MCF 10A (cell line): ENCODE measurements at places on chromosomes 7 and 10.

DNA sequence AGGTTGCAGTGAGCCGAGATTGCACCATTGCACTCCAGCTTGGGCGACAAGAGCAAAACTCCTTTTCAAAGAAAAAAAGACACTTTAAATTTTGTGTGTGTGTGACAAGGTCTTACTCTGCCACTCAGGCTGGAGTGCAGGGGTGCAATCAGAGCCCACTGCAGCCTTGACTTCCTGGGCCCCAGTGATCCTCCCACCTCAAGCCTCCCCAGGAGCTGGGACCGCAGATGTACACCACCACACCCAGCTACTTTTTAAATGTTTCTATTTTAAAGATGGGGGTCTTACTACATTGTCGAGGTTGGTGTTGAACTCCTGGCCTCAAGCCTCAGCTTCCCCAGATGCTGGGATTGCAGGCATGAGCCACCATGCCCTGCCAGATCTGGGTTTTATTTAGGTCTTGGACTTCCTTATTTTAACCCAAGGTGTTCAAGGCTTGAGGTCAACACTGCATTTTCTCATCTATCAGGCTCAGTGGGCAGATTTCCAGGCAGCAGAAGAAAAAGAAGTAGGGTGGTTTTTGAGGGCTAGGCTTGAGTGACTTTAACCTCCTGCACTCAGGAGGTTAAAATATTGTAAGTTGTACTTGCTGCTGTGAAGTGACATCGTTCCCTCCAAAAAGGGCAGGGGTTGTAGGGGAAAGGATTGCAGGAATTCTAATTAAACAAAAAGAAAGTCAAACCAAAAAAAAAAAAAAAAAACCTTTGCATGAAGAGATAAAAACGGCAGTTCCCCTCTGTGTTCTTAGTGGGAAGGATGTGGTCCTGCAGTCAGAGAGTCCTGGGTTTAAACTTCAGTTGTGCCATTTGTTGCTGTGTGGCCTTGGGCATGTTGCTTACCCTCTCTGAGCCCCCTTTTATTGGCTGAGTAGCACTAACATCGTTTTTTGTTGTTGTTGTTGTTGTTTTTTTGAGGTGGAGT lies 71.5 kb downstream of the CARD11 start:
- DNase-seq, result no peak

GRCh38 chr7:5450549-5451327 lies 27.1 kb upstream of the TNRC18 start:
- DNase-seq, result peak; percentile 46

DNA sequence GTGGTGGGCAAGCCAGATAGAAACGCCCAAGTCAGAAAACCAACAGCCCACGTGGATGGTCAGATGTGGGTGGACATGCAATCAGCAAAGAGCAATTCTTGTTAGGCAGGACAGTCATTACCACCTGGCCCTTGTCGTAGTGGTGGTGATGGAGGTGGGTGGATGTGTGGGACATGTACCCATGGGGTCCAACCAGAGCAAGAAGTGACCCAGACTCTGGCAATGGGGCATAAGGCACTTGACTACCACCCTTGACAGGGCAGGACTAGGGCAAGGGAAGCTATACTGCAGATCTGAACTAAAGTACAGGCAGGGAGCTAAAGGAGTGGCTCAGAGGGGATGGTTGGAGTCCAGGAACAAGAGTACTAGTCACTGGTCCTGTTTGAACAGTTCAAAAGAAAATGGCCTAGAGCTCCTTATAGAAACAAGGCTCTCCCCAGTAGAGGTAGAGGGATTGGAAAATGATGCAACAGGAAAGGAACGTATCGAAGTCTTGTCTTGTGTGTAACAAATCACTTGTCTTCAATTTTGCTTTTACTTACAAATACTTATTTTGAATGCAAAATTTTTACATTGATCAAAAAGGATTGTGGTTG lies 17.6 kb downstream of the LMOD2 start:
- no peak for DNase-seq

GRCh38 chr7:151453326-151453791 lies 13.4 kb upstream of the CRYGN start:
- DNase-seq, result no peak

DNA sequence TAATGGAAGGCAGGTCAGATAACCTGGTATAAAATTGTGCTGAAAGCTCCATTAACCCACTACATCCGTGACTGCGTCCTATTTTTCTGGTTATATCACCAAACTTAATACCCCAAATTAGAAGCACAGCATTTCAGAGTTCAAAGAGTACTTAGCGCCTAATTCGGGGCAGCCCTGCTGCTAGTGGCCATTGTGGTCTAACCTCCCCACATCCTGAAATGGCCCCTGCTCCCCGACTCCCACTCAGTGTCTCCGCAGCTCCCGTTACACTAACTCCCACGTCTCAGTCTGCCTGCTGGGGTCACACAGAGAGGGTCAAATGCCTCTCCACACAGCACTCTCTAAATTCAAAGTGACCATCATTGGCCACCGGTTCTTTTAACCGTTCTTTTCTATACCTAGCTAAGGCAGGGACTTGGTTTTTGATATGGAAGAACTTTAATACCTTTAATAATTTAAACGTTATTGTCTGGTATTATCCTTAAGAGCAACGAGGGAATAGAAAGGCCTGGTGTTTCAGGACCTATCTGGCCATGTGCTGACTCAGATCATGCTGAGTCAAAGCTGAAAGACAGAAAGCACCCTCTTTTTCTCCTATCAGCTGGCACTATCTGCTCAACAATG lies 117.1 kb downstream of the KMT2E start:
- no peak for DNase-seq

DNA sequence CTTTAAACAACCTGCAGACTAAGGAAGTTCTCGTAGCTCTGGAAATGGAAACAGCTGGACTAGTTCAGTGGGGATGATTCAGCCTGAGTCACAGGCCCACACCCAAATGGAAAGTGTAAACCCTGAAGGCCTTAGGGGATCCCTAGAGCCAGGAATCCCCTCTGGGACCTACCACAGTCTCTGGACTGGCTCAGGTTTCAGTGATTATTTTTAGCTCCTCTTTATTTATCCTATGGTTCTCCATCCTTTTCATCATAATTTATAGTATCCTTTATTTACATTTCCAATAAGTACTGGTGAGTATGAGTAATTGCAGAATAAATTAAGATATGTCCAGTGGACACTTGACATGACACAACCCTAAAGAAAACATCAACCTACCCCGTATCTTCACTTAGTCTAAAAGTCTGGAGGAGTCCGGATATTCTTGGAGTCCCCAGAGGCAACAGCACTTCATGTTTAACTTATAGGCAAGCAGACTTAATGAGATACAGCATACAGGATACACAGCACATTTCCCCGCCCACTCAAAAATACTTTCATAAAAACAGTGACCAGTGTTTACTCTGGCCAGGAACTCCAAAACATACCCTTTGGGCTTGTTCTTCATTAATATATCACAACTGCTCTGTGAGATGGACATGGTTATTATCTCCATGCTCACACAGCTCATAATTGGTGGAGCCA lies 28.4 kb upstream of the SEMA3E start:
- peak; percentile 87 for DNase-seq

GRCh38 chr10:122853665-122854313 lies 8.1 kb upstream of the CUZD1 start:
- no peak for DNase-seq

DNA sequence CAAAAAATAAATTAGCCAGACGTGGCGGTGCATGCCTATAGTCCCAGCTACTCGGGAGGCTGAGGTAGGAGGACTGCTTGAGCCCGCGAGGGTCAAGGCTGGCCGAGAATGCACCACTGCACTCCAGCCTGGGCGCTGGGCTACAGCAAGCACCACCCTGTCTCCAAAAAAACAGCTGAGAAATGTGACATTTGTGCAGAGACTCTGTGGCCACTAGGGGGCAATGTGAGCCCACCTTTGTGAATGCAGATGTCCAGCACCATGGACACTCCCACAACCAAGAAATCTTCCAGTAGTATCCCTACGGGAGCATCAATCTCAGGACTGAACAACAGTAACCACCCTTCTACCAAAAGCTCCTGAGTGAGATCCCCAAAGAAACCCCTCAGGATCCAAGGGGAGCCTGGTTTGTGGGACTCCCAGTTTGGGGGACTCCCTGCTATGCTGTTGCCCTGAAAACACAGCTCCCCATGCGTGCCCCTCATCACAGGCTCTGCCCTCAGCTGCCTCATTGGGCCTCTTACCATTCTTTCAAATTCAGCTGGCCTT lies 6.2 kb upstream of the AHCYL2 start:
- DNase-seq, result peak; percentile 91

DNA sequence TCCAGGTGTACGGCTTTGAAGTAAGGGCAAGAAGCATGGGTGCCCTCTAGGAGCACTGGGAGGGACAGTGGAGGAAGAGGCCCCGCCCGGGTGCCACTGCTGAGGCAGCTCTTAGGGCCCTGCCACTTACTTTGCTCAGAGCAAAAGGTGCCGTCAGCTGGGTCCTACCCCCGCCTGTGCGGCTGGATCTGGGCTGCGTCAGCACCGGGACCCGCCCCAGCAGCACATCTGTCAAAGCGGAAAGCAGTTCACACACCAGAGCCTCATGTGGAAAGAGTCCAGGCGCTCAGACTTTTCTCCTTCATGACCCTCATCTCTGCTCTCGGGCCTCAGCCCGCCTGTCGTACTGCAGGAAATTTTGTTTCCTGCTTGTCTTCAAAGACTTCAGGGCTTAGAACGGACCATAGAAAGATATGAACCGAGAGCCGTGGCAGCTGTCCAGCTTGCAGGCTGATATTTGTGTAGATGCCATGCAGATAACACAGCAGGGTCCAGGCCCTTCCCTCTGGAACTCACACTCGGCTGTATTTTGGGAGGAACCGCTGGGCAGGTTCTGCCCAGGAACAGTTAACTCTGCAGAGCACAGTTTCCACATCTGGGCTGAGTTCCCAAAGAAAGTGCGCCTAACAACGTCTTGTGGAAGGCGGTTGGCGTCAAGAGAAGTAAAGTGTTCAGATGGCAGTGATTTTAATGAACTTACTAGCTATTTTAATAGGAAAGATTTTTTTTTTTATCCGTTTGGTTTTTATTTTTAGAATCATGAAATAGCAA lies 44.3 kb upstream of the PRKAR1B start:
- no peak for DNase-seq

DNA sequence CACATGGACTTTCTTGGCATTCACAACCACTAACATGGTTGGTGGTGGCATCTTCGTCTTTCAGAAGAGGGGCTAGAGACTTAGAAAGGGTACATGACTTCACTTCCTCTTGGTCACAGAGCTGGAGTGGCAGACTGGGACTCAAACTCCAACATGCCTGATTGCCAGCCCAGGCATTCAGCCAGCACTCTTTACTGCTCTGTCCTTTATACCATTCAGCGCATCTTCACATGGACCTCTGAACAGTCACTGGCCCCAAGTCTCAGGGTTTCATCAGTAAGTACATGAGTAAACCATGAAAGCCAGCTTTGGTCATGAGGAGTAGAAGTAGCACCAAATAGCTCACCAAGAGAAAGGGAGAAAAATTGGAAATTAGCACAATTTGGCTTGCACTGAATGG lies 148.4 kb upstream of the KLF14 start:
- DNase-seq, result no peak

- DNase-seq, result no peak
These were observed 642.9 kb downstream of the SDK1 start for GRCh38 chr7:3943779-3944520.

DNA sequence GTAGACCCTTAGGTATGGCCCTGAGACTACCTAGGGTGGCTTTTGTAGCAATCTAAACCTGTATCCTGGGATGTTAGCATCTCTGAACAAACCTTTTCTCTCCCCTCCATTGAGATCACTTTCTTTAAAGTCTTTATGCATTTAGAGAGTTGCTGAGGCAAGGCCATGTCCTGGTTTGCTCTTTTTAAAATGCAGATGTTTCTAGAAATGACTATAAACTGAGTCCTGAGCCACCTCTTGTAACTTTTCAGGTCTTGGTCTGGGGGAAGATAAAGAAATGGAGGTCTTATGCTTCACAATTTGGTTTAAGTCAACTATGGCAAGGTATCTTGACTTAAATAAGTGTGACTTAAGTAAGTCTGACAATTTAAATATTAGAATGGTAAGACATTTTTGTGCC lies 78.0 kb downstream of the AUTS2 start:
- no peak for DNase-seq

GRCh38 chr7:107166736-107167426 lies 1.9 kb upstream of the HBP1 start:
- no peak for DNase-seq

DNA sequence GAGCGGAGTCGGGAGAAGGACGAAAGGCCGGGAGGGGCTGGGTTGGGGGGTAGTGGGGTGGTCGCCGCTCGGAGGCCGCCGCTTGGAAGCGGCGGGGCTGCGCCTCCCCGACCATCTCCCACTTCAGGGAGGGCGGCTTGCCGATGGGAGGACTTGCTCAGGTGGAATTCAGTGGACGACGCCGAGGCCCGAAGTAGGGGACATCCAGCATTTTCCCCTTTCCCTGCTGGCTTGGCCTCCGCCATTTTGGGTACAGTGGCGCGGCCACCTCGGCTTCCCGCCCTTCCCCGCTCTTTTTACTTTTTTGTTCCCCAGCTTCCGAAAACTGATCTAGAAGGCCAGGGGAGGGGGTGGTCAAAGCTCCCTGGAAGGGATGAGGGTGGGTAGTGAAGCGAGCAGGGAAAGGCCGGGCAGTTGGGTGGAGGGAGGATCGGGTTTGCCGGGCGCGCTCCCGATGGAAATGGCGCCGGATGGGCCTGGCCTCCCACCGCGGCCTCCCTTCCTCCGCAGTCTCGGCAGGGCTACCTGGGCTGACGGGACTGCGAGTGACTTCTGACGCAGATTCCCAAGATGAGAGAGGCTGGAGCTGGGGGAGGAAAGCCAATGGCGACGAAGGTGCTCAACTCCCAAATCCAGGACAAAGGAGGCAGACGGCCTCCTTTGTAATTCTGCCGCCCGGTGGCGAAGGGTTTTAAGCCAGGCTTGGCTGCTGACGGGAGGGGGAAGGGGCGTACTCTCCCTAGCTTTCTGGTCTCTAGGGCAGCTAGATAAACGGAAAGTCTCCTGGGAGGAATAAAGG lies at the start of gene PBLD:
Gene PBLD (minus strand): TSS at position 670 of the 799 bp plus-strand sequence. CDS start 26,084 bp downstream, outside the sequence.
- DNase-seq, result peak; percentile 85

- no peak for DNase-seq
These were observed 108.5 kb downstream of the SND1 start for GRCh38 chr7:127760436-127761031.

DNA sequence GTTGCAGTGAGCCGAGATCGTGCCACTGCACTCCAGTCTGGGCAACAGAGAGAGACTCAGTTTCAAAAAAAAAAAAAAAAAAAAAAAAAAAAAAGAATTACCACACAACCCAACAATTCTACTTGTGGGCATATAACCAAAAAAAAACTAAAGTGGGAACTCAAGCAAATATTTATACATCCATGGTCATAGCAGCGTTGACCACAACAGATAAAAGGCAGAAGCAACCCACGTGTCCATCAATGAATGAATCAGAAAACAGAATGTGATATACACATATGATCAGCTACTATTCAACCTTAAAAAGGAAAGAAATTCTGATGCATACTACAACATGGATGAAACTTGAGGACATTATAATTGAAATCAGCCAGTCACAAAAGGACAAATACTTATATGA lies 179.3 kb upstream of the NEBL start:
- DNase-seq, result no peak

GRCh38 chr7:129840757-129841156 lies 112.0 kb downstream of the UBE2H start:
- DNase-seq, result peak; percentile 63

DNA sequence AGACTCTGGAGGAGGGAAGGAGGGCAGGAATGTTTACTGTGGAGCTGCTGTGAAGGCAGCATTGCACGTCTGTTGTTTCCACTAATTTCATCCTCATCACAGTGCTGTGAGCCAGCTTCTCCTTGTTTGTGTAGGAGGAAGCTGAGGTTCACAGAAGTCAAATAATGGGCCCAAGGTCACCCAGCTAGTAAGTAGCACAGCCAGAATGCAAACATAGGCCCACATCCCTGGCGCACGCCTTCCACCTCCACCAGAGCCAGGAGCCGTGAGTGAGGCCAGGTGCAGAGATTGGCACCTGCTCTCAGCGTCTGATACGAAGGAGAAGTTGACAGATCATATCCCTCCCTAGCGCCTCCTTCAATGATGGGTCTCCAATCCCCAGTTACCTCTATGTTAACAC lies 93.6 kb downstream of the HTR5A start:
- DNase-seq, result no peak
